ENCODE measurements at places on chromosomes 4 and X.

GRCh38 chr4:87257523-87257922, 37.1 kb upstream of the KLHL8 start:
- H3K27me3 ChIP-seq = peaks cover 8% of the 10 kb centered on the region
- no peaks in the 10 kb centered on the region for H3K4me1 ChIP-seq
- H3K4me3 ChIP-seq = no peak overlapping the region
- H3K27ac ChIP-seq = no peak overlapping the region
- H3K36me3 ChIP-seq = peaks cover 6% of the 10 kb centered on the region
- DNase-seq = no peak

DNA sequence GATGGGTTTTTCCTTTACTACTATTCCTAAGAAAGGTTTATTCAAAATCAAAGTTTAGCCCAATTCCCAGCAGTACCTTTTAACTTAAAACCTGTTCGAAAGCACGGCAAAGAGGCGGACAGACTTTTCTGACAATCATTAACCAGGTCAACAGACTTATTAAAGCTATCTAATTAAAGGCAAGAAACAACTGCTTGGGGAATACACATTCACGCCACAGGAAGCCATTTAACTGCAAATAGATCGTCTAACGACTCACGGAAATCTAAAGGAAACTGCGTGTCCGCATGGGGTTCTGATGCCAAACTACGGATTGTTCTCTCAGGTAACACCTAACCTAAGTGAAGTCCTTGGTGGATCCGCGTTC, 663 bp upstream of the USP53 start:
- H3K27ac ChIP-seq = peak overlapping the region; percentile 99
- H3K27me3 ChIP-seq = peaks cover 9% of the 10 kb centered on the region
- H3K36me3 ChIP-seq = peaks cover 4% of the 10 kb centered on the region

DNA sequence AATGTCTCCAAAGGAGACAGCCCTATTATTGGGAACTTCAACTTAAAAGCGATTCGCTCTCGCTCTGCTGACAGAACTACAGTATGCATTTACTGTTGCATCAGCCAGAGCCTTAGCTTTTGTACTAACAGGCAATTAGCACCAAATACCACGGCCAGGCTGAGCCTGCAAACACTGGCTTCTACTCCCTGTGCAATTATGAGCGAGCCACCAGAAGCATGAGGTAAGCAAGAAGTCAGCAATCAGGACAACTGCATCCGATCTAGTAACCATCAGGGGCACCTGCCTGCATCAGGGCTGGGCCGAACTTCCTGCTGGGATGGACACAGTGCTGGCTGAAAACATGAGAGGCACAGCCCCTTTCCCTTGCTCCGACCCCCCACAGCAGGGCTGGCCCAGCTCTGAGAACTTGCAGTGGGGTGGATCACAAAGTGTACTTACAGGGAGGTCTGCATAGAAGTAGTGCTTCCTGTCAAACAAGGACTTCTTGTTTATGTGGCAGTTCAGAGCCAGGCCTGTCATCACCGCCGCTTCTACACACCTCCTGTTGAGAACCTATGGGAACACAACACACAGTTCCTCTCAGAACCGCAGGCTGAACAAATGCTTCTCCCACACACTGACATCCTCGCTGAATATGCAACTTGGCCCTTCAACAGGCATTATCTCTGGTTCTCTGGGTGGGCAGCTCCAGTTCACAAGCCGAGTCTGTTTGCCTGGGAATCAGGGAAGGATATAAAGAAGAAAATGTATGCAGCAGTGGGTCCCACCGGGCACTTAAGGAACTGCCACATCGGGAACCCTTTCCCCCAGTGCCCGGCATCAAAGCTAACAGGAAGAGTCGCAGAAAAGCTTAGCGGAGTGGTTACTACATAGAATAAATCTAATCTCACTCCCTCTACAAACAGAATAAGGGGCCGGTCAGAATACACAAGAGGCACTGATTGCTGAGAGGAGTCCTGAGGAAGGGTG, 41.5 kb downstream of the GATB start:
- H3K4me1 ChIP-seq = peaks cover 73% of the 10 kb centered on the region
- H3K36me3 ChIP-seq = peaks cover 14% of the 10 kb centered on the region
- H3K27ac ChIP-seq = no peak overlapping the region
- no peak for DNase-seq

- no peaks in the 10 kb centered on the region for H3K36me3 ChIP-seq
- H3K27ac ChIP-seq = no peak overlapping the region
- H3K4me3 ChIP-seq = no peak overlapping the region
- H3K4me1 ChIP-seq = no peaks in the 10 kb centered on the region
These were observed 33.7 kb downstream of the STK32B start for GRCh38 chr4:5084911-5085475.

GRCh38 chrX:106023947-106024346, 14.6 kb downstream of the SERPINA7 start:
- H3K4me1 ChIP-seq = no peaks in the 10 kb centered on the region
- H3K27ac ChIP-seq = no peak overlapping the region
- DNase-seq = no peak

DNA sequence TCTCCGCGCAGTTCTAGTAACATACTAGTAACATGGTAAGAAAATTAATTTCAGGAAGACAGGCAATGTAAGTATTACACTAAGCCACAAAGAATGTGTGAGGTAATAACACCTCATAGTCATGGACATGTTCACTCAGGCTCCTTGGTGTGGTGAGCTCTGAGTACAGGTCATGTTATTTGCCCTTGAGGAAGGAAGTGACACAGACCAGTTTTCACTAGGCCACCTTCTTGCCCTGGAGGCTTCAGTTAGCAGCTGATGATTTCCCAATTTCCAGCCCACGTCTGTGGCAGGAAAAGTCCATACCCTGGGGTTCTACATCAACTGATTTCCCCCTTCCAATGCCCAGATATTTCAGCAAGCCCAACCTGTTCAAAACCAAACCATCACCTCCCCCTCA, 6.7 kb downstream of the APOO start:
- H3K27ac ChIP-seq = no peak overlapping the region
- no peak for DNase-seq
- H3K27me3 ChIP-seq = no peaks in the 10 kb centered on the region
- H3K36me3 ChIP-seq = peaks cover 30% of the 10 kb centered on the region
- H3K4me1 ChIP-seq = peaks cover 22% of the 10 kb centered on the region

GRCh38 chr4:109752525-109752924, 22.7 kb upstream of the PLA2G12A start:
- peaks cover 10% of the 10 kb centered on the region for H3K27me3 ChIP-seq
- H3K36me3 ChIP-seq = no peaks in the 10 kb centered on the region
- no peak for DNase-seq

GRCh38 chr4:15443371-15444160, 15.7 kb downstream of the C1QTNF7 start:
- DNase-seq = no peak
- no peak overlapping the region for H3K4me3 ChIP-seq
- peaks cover 35% of the 10 kb centered on the region for H3K36me3 ChIP-seq
- H3K27me3 ChIP-seq = peaks cover 7% of the 10 kb centered on the region
- H3K27ac ChIP-seq = peak overlapping the region; percentile 84

- H3K36me3 ChIP-seq = peaks cover 7% of the 10 kb centered on the region
- H3K4me1 ChIP-seq = peaks cover 40% of the 10 kb centered on the region
- no peak overlapping the region for H3K27ac ChIP-seq
- no peak for DNase-seq
- peak overlapping the region; percentile 1 for H3K4me3 ChIP-seq
These were observed 136.7 kb downstream of the PARM1 start for GRCh38 chr4:75069493-75070074.

- H3K36me3 ChIP-seq = peaks cover 39% of the 10 kb centered on the region
- peaks cover 48% of the 10 kb centered on the region for H3K4me1 ChIP-seq
- DNase-seq = peak; percentile 62
- H3K27ac ChIP-seq = peak overlapping the region; percentile 98
- H3K4me3 ChIP-seq = peak overlapping the region; percentile 95
These were observed 687 bp downstream of the CDK16 start for GRCh38 chrX:47218920-47219815.

GRCh38 chr4:181259081-181259709, 984.0 kb upstream of the TENM3 start:
- no peaks in the 10 kb centered on the region for H3K27me3 ChIP-seq
- no peak overlapping the region for H3K27ac ChIP-seq
- H3K36me3 ChIP-seq = no peaks in the 10 kb centered on the region

GRCh38 chrX:105821471-105822121, 743 bp upstream of the NRK start:
- H3K36me3 ChIP-seq = no peaks in the 10 kb centered on the region
- DNase-seq = peak; percentile 25
- H3K27me3 ChIP-seq = peaks cover 53% of the 10 kb centered on the region
- peak overlapping the region; percentile 86 for H3K4me3 ChIP-seq
- H3K27ac ChIP-seq = no peak overlapping the region
- peaks cover 24% of the 10 kb centered on the region for H3K4me1 ChIP-seq

GRCh38 chr4:87007528-87008446, 73.0 kb downstream of the AFF1 start:
- H3K27me3 ChIP-seq = no peaks in the 10 kb centered on the region
- peak overlapping the region; percentile 98 for H3K27ac ChIP-seq
- peak overlapping the region; percentile 97 for H3K4me3 ChIP-seq
- H3K4me1 ChIP-seq = peaks cover 85% of the 10 kb centered on the region
- peak; percentile 70 for DNase-seq

- H3K4me1 ChIP-seq = peaks cover 32% of the 10 kb centered on the region
- H3K27me3 ChIP-seq = peaks cover 2% of the 10 kb centered on the region
- peak; percentile 74 for DNase-seq
- H3K27ac ChIP-seq = peak within 1 kb of the TSS; percentile 93
- peaks cover 18% of the 10 kb centered on the region for H3K36me3 ChIP-seq
These were observed at the start of gene CYP4V2 for GRCh38 chr4:186191200-186192065. Gene CYP4V2 (plus strand): TSS chr4:186191567. CDS start chr4:186191824, 257 bp downstream.

DNA sequence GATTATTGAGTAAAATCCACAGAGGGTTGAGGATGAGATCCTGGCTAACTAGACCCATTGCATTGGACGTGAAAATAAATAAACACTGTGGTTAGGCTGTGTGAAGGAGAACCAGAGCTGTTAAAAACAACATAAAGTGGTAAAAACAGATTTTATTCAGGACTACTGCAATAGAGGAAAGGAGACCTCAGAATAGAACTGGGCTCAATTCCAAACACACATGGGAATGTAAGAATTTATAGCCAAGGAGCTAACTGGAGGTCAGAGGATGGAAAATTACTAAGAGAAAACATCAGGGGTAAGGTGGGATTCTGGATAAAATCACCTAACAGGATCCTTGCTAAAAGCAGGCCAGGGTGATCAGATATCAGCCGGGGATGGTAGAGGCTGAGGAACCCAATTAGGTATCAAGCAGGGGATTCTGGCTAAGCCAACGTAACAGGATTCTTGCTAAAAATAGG, 112.4 kb downstream of the RNF150 start:
- no peaks in the 10 kb centered on the region for H3K27me3 ChIP-seq
- DNase-seq = no peak
- no peaks in the 10 kb centered on the region for H3K36me3 ChIP-seq

DNA sequence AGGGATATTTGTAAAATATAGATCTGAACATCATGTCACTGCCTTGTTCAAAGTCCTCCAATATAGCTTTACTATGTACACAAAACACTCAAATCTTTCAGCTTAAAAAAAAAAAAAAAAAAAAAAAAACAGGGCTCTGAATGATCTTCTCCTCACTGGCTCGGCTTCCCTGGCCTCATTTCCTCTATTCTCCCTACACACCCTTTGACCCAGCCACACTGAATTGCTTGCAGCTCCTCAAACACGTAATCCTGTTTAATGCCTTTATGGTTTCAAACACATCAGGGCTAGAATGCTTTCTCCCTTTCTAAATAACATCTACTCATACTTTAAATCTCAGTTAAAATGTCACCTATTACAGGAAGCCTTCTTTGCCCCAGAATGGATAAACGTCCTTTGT, 60.8 kb downstream of the MTMR8 start:
- H3K27ac ChIP-seq = no peak overlapping the region
- H3K4me1 ChIP-seq = no peaks in the 10 kb centered on the region
- no peak overlapping the region for H3K4me3 ChIP-seq
- no peaks in the 10 kb centered on the region for H3K36me3 ChIP-seq
- H3K27me3 ChIP-seq = no peaks in the 10 kb centered on the region

GRCh38 chr4:99875071-99875470, 19.2 kb downstream of the LAMTOR3 start:
- no peaks in the 10 kb centered on the region for H3K27me3 ChIP-seq
- no peak overlapping the region for H3K4me3 ChIP-seq
- H3K27ac ChIP-seq = no peak overlapping the region
- H3K36me3 ChIP-seq = peaks cover 11% of the 10 kb centered on the region
- DNase-seq = no peak

- DNase-seq = no peak
- peaks cover 69% of the 10 kb centered on the region for H3K36me3 ChIP-seq
These were observed 132.8 kb downstream of the PDGFC start for GRCh38 chr4:156838761-156839160.

GRCh38 chr4:175330236-175330635, 412.1 kb downstream of the ADAM29 start:
- H3K4me3 ChIP-seq = no peak overlapping the region
- DNase-seq = no peak
- H3K27ac ChIP-seq = no peak overlapping the region
- H3K36me3 ChIP-seq = no peaks in the 10 kb centered on the region
- no peaks in the 10 kb centered on the region for H3K27me3 ChIP-seq
- peaks cover 22% of the 10 kb centered on the region for H3K4me1 ChIP-seq

- no peak overlapping the region for H3K4me3 ChIP-seq
- no peak for DNase-seq
- peaks cover 4% of the 10 kb centered on the region for H3K4me1 ChIP-seq
- H3K27ac ChIP-seq = no peak overlapping the region
- H3K27me3 ChIP-seq = no peaks in the 10 kb centered on the region
These were observed 131.6 kb upstream of the MED14 start for GRCh38 chrX:40866893-40867292.

GRCh38 chrX:38081909-38082308, 75.6 kb downstream of the SYTL5 start:
- no peaks in the 10 kb centered on the region for H3K27me3 ChIP-seq
- DNase-seq = no peak

DNA sequence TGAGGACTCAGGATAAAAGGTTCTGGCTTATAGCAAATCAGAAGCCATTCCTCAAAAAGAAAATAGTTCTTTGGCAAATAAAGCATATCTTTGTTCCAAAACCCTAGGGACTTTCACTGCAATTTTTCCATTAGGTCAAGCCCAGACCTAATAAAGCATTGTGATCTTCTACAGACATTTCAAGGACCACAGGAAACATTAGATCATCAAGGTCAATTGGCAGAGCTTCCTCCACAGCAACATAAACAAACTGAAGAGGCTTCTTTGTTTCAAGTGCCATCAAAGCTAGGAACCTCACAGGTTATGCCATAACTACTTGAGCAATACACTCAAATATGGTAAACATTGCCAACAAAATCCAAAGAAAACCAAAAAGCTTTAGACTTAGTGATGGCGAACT, 144.9 kb downstream of the ANXA5 start:
- DNase-seq = no peak
- no peaks in the 10 kb centered on the region for H3K4me1 ChIP-seq

DNA sequence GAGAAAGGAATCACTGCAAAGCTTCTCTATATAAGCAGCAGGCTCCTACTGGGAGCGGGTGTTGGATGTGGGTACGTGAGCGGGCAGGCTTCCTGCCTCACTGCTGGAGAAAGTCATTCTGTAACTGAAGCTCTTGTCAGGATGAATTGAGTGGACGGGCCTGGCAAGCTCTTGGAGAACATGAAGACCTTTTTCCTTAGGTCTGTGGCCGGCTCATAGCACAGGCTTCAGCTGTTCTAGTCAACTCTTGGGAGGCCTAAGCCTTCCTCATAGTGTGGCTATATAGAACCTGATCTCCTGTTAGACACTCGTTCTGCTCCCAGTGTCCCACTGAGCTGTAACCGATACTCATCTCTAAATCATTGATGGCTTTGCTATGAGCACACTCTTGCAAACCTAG, 108.2 kb upstream of the GPC4 start:
- H3K4me3 ChIP-seq = no peak overlapping the region
- peak overlapping the region; percentile 96 for H3K27ac ChIP-seq
- peaks cover 3% of the 10 kb centered on the region for H3K27me3 ChIP-seq
- H3K36me3 ChIP-seq = no peaks in the 10 kb centered on the region

GRCh38 chrX:97628807-97629596, 745.3 kb downstream of the RPA4 start:
- DNase-seq = no peak
- H3K4me1 ChIP-seq = no peaks in the 10 kb centered on the region
- peaks cover 3% of the 10 kb centered on the region for H3K27me3 ChIP-seq
- no peak overlapping the region for H3K27ac ChIP-seq
